ENCODE measurements at places on chromosomes 1 and 21.

GRCh38 chr1:161082996-161083747 lies 6.2 kb downstream of the NECTIN4 start:
- no peak for DNase-seq

DNA sequence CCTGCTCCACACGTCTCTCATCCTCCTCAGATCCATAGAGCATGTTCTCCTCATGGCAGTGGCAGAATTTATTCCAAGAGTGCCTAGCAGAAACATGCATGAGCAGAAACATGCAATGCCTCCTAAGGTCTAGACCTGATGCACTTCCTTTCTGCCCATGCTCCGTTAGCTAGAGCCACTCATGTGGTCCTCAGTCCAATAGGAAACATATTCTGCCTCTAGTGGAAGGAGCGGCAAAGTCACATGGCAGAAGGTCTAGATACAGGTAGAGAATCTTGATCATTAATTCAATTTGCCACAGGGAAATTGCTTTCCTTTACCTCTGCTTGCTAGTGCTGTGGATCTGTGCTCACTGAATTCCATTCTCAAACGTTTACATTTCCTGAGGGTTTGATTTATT lies 130.4 kb downstream of the KIF26B start:
- no peak for DNase-seq

- DNase-seq: no peak
Observed at GRCh38 chr1:173354937-173355280, 122.2 kb upstream of the PRDX6 start.

- no peak for DNase-seq
Observed at GRCh38 chr1:10378081-10378841, 20.6 kb upstream of the PGD start.

DNA sequence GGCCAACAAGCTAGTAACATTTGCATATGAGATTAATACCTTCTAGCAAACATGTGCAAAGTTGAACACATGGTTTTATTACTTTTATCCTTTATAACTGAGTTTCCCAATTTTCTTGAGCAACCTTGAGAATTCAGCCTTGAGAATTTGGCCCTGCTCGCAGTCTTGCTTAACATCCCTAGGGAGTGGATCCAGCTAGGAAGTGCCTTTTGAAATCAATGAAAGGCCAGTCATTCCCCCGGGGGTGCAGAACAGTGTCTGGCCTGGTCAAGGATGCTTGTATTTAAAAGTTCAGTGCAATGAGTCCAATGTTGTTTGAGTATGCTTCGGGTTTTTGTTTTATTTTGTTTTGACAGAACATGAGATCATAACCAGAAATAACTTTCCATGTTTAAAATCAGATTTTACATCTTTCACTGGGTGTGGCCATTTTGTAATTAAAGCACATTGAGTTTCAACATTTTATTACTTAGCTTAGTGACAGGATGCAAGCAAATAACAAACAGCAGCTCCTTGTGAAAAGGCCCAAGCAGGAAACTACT lies 16.7 kb downstream of the PALMD start:
- DNase-seq: no peak

DNA sequence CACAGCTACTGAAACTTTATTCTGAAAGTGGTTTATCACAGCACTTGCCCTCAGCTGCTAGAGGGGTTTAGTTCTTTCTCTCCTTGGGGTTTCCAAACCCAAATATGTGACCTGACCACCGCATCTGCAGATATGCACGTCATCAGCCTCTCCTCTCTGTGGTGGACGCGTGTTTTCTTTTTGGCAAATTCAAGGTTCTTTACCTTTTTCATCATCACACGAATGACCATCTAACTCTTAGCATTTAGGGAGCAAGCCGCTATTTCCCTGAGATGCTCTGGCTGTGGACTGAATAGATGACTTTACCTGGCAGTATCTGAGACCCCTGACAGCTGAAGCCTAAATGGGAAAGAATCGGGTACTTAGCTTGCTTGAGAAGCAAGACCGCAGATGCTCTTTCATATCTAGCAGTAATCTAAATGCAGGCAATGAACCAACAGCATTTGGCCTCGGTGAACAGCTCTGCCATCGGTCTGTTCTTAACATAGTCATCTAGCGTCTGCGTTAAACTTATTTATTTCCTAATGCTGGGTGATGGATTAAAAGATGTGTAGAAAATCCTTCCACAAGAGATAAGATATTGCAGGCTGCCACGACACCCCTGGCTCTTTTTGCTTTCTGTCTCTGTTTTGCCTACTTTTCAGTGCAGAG lies 463.4 kb downstream of the CAMTA1 start:
- no peak for DNase-seq

GRCh38 chr1:114339379-114339778 lies 171.6 kb downstream of the TRIM33 start:
- DNase-seq: no peak

GRCh38 chr1:214021321-214021720 lies 33.5 kb downstream of the PROX1 start:
- no peak for DNase-seq

GRCh38 chr1:208538078-208538477 lies 293.9 kb upstream of the PLXNA2 start:
- no peak for DNase-seq

All from stimulated activated CD4-positive, alpha-beta T cell treated with anti-CD3 and anti-CD28 coated beads, Interleukin-12 subunit alpha, Interleukin-12 subunit beta, amount 100 ng/mL, for 24 hours (primary cell).